Right ventricle myocardium inferior (tissue), 1 donor: ENCODE measurements at places on chromosomes 13 and 19.

DNA sequence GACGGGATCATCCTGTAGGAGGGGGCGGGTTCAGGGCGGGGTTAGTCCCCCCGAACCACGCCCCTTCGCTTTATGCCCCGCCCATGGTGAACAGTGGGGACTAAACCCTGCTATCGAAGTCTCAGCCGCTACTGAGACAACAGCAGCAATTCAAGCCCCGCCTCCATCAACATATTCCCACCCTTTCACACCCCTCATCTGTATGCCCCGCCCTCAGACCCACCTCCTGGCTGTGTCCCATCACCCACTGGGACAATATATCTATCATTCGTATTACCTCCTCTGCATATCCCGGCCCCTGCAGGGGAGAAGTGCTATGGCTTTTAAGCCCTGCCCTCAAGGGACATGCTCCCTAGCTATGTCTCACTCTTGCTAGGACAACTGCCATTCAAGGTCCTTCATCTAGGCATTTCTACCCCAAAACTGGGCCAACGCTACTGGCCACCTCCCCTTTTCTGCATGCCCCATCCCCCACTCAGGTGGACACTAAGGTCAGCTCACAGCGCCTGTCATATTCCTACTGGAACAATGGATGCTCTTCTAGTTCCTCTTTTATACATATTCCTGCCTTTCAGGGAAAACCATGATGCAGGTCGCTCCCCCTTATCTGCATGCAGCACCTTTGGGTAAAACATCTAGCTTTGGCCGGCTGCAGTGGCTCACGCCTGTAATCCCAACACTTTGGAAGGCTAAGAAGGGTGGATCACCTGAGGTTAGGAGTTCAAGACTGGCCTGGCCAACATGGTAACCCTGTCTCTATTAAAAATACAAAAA, 11.9 kb downstream of the LRFN1 start:
- DNase-seq, result no peak

DNA sequence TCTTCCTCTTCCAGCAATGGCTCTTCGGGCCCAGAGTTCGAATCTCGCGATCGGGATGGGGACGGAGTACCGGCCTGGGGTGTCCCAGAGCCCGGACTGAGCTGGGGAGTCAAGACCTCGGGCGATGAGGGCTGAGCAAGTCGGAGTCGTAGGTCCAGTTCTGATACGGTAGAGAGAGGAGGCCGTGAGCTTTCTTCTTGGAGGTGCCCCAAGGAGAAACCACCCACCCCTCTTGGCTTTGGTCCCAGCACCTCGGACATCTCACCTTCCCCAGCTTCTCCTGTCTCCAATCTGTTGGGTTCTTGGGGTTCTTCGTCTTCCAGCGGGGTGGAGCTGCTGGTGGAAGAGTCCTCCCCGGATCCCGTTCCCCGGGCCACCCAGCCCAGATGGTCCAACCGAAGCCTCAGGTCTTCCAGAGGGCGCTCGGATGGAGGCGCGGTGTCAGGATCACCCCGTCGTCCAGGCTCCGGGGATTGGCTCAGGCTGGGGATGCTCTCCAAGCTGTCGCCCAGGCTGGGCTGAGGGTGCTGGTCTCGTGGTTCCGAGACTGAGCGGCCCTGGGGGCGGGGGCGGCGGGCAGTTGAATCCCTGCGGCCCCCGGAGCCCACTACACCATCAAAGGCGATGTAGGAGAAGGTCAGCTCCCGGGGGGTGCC, 2.5 kb downstream of the RTN2 start:
- peak; percentile 59 for DNase-seq

GRCh38 chr19:21047716-21048115, 27.3 kb downstream of the ZNF430 start:
- no peak for DNase-seq

DNA sequence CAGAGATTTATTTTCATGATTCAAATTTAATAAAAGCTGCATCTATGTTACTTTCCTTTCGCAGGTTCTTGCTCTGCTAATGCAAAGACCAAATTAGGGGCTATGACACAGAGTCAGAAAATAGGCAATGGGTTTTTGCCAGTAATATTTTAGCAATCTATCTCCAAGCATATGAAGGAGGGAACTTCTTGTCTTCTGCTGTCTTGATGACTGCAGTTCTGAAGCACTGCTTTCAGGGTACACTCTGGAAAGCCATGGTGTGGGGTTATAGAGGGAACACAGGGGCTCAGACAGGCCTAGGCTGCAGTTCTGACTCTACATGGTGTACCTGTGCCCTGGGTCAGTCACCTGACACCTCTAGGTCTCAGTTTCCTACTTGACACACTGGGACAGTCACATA, 263.4 kb downstream of the DNAJC15 start:
- DNase-seq, result no peak

- no peak for DNase-seq
Measured at GRCh38 chr19:3656073-3656746, 29.6 kb upstream of the CACTIN start.

GRCh38 chr13:49806126-49806536, 13.6 kb upstream of the KPNA3 start:
- DNase-seq, result no peak

DNA sequence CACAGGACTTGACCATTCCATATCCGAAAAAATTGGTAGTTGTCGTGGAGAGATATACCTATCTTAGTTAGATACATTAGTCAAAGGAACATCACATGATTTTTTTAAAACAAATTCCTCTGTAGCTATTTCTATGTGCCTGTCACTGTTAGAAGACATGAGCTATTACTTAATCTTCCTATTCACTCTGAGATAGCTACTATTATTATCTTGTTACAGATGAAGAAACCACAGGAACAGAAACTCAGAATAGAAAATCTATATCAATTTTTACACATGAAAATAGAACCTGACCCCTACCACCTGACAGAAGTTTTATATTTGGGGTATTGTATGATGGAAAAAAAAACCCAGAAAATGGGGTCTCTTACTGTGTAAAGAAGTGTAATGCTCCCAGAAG, 68.9 kb upstream of the TDRD3 start:
- DNase-seq, result no peak

DNA sequence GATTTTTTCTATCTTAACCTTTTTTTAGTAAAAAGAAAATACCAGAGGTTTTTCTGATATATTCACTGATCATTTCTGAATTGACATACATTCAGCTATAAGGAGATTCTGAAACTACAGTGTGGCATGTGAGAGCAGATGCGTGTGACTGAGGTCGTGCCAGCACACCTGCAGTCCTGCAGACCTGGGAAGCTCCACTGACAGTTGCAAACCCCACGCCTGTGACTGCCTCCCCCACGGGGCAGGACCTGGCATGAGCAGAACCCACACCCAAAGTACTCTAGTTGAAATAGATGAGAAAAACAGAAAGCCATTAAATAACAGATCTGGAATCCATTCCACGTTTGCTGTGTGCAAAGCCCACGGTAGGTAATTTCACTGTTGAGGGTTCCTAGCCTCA, 80.7 kb downstream of the TEX29 start:
- peak; percentile 31 for DNase-seq

DNA sequence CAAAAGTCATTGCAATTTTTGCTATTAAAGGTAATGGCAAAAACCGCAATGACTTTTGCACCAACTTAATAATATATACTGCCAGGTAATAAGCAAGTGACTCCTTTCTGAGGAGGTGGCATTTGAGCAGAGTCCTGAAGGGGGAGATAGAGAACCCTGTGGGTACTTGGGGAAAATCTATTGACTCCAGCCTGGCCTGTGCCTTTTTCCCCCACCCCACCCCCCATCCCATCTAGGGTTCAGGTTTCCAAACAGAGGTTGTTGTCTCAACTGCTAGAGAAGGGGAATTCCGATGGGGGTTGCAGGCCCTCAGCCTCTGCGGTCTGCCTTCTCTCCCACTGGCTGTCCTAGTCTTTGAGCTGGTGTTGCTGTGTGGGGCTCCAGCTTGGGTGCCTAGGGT, 11.5 kb downstream of the S1PR2 start:
- DNase-seq, result no peak

DNA sequence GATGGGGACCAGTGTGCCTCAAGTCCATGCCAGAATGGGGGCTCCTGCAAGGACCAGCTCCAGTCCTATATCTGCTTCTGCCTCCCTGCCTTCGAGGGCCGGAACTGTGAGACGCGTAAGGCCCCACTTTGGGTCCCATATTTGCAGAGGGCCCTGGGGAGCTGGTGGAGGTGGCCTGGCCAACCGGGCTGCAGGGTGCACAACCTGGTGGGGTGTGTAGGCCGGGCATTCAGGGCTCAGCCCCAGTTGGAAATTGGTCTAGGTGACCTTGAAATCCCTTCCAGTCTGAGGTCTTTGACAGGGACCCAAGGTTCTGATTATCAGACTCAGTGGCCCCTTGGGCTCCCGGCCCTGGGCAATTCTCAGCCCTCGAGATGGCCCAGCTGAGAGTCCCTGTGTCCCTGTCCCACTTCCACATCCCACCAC, 8.3 kb downstream of the F7 start:
- DNase-seq, result no peak

DNA sequence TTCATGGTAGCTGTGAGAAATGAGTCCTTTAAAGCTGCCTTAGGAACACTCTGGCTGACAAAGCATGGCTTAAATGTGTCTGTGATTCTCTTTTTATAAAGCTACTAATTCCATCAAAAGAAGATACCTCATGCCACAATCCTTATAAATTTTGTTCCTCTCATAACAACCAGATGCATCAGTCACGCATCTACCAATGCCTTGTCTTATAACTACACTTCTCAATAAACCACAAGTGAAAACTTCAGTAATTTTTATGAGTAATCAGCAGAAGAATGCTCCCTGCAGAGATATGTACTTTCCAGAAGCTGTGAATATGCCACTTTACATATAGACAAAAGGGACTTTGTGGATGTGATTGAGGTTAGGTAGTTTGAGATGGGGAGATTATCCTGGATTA, 147.8 kb downstream of the SUCLA2 start:
- DNase-seq, result no peak

DNA sequence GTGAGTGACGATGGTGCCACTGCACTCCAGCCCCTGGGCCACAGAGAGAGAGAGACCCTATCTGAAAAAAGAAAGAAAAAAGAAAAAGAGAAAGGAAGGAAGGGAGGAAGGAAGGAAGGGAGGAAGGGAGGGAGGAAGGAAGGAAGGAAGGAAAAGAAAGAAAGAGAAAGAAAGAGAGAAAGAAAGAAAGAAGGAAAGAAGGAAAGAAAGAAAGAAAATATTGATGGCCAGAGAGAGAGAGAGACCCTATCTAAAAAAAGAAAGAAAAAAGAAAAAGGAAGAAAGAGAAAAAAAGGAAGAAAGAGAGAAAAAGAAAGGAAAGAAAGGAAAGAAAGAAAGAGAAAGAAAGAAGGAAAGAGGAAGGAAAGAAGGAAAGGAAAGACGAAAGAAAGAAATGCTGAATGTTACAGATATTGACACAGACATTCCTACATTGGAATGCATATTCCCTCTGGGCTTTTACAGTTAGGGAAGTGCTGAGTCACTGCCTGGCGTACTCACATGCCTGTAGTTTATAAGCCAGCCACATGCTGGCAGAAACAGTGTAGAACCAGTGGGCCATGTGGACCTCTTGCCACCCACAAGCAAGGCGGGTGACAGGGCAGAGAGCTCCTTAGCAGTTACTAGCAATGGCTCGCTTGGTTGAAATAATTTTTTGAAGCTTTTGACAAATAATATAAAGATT, 34.6 kb upstream of the SLC46A3 start:
- DNase-seq, result peak; percentile 78

GRCh38 chr13:53568491-53568890, 539.9 kb downstream of the OLFM4 start:
- no peak for DNase-seq

- DNase-seq, result no peak
Measured at GRCh38 chr13:59906413-59907049, 257.2 kb downstream of the DIAPH3 start.

DNA sequence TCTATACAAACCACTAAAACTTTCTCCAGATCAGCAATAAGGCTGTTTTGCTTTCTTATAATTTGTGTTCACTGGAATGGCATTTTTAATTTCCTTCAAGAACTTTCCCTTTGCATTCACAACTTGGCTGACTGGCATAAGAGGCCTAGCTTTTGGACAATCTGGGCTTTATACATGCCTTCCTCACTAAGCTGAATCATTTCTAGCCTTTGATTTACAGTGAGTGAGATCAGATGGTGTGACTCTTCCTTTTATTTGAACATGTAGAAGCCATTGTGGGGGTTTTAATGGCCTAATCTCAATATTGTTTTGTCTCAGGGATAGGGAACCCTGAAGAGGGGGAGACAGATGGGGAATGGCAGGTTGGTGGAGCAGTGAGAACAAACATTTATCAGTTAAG, 82.7 kb downstream of the FOXO1 start:
- no peak for DNase-seq

- DNase-seq, result no peak
Measured at GRCh38 chr13:28606466-28606865, 52.5 kb upstream of the POMP start.

DNA sequence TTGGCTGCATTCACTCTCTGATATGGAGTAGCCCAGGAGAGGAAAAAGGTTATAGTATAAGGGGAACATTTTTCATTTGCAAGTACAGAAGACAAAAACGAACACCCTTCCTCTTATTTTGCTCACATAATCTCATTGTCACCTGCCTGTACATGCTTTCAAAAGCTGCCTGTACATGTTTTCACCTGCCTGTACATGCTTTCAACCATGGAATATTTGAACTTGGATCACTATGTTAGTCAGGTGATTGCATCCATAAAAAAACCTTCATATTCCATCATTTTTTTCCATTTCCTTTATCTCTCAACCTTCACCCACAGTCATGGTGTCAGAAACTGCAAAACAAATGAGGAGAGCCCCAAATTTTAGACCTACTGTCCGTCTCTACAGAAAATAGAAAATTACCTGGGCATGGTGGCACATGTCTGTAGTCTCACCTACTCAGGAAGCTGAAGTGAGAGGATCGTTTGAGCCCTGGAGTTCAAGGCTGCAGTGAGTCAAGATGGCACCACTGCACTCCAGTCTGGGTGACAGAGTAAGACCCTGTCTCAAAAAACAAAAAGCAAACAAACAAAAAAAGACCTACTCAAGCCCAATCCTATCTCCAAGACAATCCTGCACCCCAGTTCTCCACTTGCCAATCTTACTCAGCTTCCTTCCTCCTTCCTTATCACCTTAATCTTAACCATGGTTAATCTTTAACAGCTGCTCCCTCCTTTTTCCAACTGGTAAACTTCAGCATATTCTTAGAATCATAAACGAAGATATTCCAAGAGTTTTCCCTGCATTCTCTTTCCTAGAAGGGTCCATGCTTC, 11.6 kb downstream of the IGFL2 start:
- DNase-seq, result no peak

DNA sequence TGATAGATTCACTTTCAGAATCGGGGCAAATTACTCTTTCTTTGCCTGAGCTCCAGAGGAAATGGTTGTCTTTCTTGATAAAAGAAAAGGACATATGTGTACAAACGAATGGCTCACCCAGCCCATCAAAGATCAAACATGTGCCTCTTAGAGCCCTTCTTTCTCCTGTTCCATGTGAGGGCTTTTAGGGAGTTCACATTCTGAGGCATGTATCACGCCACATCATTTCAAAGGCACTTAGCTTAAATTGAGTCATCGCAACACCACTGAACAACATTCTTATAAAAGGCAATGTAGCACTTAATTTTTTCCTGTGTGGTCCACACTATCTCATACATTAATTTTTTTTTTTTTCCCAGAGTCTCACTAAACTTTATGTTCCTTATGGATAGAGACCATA, 521.0 kb downstream of the SUCLA2 start:
- DNase-seq, result no peak
